ENCODE measurements at places on chromosomes 7 and 10.

DNA sequence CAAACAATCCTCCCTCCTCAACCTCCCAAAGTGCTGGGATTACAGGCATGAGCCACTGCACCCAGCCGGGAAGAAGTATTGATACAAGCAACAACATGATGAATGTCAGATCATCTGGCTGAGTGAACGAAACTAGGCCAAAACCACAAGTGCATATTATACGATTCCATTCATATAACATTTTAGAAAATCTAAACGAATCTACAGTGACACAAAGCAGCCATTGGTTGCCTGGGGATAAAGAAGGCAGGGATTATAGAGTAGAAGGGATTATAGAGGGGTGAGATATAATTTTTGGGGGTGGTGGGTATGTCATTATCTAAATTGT lies 11.5 kb upstream of the RHBDD2 start:
- DNase-seq, result no peak

DNA sequence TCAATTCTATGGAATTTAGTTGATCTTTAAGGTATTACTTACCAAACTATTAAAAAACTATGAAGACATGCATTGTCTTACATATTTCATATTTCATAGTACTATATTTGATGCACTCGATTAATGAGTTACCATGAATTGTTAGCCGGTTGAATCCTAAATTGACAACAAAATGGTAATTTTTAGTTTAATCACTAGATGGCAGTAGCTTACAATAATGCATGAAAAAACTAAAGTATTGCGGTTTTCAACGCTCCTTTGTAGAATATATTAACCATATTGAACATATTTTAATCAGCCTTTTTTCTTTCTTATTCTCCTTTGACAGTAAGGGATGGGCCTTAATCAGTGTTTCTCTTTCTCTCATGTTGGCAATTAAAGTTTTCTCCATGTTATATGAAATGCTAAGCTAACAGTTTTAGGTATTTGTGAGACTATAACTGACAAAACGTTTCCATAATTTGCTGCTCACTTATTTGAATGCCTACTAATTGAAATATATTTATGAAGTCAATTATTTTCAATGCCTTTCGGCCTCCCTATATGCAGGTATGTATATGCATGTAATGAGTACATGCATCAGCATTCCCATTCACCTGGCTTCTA lies 48.5 kb upstream of the ARL4A start:
- DNase-seq, result peak; percentile 75

DNA sequence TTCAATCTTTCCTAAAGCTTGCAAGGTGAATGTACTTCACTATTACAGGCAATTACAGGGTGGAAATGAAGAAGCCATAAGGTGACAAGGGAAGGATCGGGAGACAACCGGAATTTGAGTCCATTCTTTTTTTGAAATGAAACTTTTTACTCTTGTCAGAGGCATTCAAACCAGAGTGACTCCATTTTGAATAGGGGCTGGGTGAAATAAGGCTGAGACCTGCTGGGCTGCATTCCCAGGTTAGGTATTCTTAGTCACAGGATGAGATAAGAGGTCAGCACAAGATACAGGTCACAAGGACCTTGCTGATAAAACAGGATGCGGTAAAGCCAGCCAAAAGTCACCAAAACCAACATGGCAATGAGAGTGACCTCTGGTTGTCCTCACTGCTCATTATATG lies 363.3 kb downstream of the TYW1 start:
- peak; percentile 51 for DNase-seq

- peak; percentile 14 for DNase-seq
These were observed 50.4 kb downstream of the RBM33 start for GRCh38 chr7:155694851-155695250.

DNA sequence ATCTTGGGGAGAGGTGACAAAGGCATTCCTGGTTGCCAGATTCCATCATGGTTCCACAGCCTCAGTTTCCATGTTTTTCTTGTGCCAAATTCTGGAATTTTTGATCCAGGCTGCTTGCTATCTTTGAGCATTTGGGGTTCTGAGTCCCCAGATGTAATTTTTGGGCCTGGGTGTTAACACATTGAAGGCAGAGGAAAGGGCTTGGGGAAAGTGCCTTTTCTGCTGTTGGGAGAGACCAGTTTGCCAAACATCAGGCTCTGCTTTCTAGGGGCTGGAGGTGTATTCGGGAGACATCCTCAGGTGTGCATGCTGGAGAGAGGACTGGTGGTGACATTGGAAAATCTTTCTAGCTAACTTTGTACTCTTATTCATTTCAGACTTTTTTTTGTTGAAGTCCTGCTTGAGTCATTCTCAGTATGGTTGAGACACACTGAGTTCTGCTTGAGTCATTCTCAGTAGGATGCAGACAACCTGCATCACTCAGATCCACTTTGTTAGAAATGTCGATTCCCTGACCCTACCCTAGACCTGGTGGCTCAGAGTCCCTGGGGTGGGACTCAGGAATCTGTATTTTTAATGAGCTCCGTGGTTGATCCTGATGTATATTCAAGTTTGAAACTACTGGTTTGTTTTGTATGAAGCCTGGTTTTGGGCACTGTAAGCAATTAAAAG lies 101.0 kb downstream of the LRMDA start:
- no peak for DNase-seq

- no peak for DNase-seq
These were observed 9.7 kb downstream of the TECPR1 start for GRCh38 chr7:98242342-98242741.

GRCh38 chr7:123060446-123060845 lies 64.9 kb upstream of the TAS2R16 start:
- no peak for DNase-seq

GRCh38 chr10:49738616-49739360 lies 23.3 kb downstream of the OGDHL start:
- no peak for DNase-seq

DNA sequence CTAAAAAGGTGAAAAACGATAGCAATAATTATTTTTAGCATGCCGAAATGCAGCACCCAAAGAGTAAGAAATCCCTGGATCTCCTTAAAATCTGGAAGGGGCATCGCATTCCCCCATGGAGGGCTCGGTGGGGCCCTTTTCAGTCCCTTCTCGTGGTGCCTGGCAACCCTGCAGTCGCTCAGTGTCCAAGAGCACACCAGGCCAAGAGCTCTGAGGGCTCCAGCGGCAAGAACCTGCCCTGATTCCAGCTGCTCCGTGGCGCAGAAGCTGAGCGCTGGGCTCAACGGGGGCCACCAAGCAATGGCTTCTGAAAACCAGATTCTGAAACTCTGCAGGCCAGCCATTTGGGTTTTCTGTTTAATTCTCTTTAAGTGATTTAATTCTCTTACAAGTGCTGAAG lies 131.2 kb downstream of the PRKAG2 start:
- DNase-seq, result no peak

DNA sequence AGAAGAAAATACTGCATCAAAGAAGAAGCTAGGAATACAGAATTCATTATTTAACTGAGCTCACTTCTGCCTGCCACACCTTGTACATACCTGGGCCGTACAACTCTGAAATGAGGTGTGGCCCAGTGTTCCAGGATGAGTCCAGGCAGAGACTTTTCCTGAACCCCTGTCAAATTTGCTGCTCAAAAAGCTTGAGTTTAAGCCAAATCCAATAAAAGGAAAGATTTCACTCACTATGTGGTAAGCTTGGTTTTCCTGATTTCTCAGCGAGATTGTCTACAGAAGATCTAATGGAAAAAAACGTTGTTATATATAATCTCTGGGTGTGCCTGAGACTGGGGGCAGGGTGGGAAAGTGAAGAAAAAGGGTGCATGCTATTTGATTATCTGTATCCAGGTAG lies 72.1 kb upstream of the EGFR start:
- DNase-seq, result no peak

DNA sequence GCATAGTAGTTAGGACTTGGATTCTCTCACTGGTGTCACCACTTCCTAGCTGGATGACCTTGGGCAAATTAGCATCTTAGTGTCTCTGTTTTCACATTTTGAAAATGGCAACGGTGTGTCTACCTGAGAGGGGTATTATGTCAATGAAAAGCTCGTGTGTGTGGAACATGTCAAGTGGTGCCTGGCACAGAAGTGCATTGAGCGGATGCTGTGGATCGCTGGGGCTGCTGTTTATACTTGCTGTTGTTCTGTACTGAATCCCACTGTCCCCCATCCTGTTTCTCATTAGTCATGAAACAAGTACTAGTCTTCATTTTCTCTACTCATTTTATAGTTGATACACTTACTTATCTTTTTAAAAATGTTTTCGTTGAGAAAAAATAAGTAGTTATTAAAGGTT lies 26.1 kb downstream of the RBM33 start:
- no peak for DNase-seq

DNA sequence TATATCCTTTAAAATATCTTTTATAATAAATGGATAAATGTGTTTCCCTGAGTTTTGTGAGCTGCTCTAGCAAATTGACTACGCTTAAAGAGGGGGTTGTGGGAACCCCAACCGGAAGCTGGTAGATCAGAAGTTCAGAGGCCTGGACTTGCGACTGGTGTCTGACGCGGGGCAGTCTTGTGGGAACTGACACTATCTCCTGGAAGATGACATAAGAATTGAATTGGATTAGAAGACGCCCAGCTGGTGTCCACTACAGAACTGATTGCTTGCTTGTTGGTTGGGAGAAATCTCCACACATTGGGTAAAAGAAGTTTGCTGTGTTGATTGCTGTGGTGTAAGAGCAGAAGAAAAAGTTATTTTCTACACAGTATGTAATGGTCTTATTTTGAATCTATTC lies 51.1 kb upstream of the AHR start:
- no peak for DNase-seq

DNA sequence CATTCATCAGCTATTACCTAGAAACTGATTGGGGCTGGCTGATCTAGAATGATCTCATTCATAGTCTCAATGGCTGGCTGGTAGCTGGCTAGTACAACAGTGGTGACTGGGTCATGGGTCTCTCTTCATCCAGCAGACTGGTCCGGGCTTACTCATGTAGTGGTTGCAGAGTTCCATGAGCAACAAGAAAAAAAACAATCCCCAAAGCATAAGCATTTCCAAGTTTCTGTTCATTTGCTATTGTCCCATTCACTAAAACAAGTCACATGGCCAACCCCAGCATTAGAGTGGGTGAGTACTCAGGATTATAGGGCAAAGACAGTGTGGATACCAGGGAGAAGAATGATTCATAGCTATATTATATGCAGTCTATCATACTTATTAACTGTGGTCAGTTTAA lies 85.2 kb upstream of the SEMA3C start:
- no peak for DNase-seq

GRCh38 chr10:127872011-127872761 lies 20.6 kb downstream of the CLRN3 start:
- DNase-seq, result no peak

GRCh38 chr7:157992511-157993160 lies 595.0 kb downstream of the PTPRN2 start:
- no peak for DNase-seq

- DNase-seq, result peak; percentile 36
These were observed 1.1 kb downstream of the MEPCE start for GRCh38 chr7:100430493-100431285.

- no peak for DNase-seq
These were observed 48.2 kb downstream of the EZH2 start for GRCh38 chr7:148835854-148836253.

- DNase-seq, result peak; percentile 83
These were observed at the start of gene NKX2-3 for GRCh38 chr10:99532687-99533495. Gene NKX2-3 (plus strand): TSS chr10:99532942. CDS start chr10:99533132, 190 bp downstream.

DNA sequence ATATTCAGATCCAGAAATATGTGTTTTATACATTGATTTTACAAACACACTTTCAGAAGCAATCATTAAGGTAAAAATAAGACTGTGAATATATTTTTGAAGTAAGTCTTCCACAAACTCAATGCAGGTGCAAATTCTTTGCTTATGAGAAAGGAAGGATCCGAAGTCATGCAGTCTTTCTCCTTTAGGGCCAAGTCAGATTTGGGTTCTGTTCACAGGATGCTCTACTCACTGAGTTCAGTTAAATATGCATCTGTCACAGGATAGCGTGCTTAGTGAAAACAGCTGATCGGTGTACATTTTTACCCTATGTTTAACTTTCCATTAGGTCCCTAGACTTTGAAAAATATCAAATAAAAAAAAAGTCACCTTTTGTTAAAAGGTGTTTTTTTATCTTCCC lies 608.5 kb downstream of the PHTF2 start:
- no peak for DNase-seq

- no peak for DNase-seq
These were observed 551.7 kb downstream of the HTR7 start for GRCh38 chr10:90306187-90306586.

DNA sequence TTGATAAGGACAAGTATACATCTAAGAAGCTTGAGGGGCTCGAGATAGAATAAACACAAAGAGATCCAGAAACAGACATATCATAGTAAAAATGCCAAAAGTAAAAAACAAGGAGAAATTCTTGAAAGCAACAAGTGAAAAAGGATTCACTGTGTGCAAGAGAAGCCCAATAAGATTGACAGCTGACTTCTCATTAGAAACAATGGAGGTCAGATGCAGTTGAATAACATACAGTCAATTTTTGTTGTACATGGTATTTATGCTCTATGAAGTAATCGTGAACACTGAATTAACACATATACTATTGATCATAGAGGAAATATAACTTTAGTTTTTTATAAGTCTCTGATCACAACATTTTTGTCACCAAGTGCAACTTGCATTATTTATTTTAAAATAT lies 982.8 kb upstream of the SORCS1 start:
- no peak for DNase-seq

GRCh38 chr7:105748701-105749100 lies 127.7 kb downstream of the ATXN7L1 start:
- no peak for DNase-seq

DNA sequence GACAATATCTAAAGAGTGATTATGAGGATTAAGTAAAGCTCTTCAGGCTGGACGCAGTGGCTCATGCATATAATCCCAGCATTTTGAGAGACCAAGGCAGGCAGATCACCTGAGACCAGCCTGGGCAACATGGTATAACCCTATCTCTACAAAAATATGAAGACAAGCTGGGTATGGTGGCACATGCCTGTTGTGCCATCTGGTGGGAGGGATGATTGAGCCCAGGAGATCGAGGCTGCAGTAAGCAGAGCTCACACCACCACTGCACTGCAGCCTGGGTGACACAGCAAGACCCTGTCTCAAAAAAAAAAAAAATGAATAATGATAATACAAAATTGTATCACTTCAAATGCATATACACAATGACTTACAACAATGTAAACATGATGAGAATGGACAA lies 195.6 kb upstream of the AUTS2 start:
- DNase-seq, result no peak

DNA sequence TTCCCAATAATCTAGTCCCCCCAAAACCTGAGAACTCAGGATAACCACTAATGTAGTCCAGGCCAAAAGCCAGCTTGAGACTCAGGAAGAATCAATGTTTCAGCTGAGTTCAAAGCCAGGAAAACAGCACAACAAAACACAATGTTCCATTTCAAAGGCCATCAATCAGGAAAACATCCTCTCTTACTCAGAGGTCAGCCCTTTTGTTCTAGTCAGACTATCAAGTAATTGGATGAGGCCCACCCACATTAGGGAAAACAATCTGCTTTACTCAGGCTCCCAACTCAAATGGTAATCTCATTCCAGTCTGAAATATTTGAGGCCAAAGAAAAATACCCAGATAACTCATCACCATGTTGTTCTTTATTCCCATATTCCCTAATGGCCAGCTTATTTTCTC lies 152.2 kb downstream of the SDHAF3 start:
- no peak for DNase-seq
